ENCODE measurements at places on chromosomes 16 and 17.

GRCh38 chr16:50712560-50712898 is 19.1 kb downstream of the NOD2 start:
- DNase-seq = peak; percentile 34

GRCh38 chr16:3498988-3499387 is 1.8 kb upstream of the CLUAP1 start:
- no peak for DNase-seq

DNA sequence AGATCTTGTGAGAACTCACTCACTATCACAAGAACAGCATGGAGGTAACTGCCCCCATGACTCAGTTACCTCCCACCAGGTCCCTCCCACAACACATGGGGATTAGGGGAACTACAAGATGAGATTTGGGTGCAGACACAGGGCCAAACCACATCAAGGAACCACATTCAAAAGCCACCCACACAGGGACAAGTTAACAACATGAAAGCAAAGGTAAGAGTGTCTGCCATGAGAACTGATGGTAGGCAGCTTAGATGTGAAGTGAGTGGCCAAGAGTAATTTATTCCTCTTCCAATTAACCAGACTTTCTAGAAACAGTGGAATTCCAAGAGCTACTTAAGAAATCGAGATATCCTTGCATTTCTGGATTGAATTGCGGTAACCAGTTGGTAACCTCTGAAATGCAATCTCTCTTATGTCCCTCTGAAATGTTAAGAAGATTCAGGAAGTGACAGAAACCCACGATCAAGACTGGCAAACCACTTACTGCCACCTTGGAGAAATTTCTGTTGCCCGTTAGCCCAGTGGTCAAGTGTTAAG is 167.4 kb upstream of the CACNG5 start:
- peak; percentile 65 for DNase-seq

DNA sequence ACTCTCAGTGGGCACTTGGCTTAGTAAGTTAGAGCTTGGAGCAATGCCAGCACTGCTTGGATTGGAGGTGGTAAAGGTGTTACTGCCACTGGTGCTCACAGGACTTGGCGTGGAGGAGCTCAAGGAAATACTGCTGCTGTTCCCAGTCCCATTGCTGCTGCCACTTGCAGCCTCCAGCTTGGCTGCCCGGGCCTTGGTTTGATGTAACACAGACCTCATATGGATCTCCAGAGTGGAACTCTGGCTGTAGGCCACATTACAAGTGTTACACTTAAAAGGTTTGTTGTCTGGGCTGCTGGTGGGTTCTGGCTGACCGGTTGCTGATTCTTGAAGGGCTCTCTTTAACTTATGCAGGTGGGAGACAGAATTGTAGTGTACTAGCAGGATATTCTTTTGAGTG is 250.3 kb downstream of the ZFHX3 start:
- DNase-seq = no peak

DNA sequence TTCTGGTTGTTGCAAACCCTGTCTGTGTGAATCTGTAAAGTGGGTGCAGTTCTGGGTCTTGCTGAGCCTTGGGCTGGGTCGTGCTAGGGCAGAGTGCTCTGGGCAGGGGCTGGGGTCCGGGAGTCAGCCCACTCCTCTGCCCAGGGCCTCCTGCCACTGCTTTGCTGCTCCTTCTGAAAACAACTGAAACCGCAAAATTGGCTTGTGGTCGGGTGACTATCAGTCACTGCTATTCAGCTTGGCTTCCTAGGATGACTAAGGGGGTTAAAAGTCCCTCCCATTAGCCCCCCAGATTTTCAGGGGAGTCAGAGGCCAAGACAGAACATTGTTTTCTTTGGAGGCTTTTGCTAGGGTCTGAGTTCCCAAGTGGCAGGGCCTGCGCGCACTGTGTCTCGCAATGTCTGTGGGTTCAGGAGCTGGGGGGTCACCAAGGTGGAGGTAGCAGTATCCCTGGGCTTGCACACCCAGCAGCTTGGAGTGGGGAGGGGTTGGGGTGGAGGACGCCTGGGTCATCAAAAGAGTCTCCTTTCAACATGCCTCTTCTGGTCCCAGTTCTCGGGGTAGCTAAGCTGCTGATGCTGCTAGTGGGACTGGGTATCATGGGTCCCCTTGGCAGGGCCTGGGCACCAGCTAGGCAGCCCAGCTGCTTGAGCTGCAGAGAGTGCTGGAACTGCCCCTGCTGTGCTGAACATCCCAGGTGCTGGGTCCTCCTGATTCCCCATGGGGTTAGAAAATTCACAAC is 13.5 kb upstream of the TBX21 start:
- DNase-seq = no peak

GRCh38 chr16:89350701-89351380 is 133.3 kb downstream of the ZNF778 start:
- no peak for DNase-seq

GRCh38 chr16:64731891-64732290 is 390.0 kb downstream of the CDH11 start:
- DNase-seq = no peak

- peak; percentile 25 for DNase-seq
Measured at GRCh38 chr16:89759746-89760340, 38.5 kb downstream of the ZNF276 start.

- no peak for DNase-seq
Measured at GRCh38 chr17:29710891-29711418, 88.2 kb upstream of the CORO6 start.

GRCh38 chr17:7403043-7403726 is 712 bp downstream of the TMEM256 start:
- no peak for DNase-seq

- peak; percentile 72 for DNase-seq
Measured at GRCh38 chr17:73189417-73190099, 3.3 kb upstream of the COG1 start.

DNA sequence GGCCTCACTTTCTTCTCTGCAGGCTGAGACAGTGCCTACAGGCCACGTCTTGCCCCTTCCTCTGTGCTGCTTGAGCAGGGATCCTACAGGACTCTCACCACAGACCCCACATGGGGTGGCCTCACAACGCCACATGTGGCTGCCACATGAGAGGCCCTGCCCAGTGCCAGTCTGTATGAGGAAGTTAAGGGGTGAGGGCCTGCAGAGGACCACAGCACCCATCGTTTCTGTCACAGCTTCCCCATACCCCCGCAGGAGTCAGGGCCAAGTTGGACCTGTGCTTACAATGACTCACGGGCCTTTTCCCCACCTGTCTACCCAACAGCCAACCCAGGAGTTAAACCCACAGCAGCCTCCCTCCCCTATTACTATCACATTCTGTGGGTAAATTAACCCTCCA is 2.9 kb upstream of the GSDMB start:
- no peak for DNase-seq

DNA sequence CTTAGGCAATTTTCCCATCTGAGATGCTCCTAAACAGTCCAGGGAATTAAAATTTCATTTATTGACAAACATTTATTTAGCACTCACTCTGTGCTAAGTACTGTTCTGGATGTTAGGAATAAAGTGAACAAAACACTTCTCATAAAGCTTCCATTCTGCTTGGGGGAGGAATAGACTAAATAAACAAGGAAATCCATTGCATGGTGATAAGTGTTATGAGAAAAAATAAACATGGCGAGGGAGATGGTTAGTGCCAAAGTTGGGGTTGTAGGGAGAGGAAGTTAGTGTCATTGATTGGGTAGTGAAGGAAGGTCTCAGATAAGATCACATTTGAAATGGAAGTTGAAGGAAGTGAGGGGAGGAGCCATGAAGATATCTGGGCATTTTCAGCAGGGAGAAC is 72.2 kb upstream of the CES5A start:
- no peak for DNase-seq

DNA sequence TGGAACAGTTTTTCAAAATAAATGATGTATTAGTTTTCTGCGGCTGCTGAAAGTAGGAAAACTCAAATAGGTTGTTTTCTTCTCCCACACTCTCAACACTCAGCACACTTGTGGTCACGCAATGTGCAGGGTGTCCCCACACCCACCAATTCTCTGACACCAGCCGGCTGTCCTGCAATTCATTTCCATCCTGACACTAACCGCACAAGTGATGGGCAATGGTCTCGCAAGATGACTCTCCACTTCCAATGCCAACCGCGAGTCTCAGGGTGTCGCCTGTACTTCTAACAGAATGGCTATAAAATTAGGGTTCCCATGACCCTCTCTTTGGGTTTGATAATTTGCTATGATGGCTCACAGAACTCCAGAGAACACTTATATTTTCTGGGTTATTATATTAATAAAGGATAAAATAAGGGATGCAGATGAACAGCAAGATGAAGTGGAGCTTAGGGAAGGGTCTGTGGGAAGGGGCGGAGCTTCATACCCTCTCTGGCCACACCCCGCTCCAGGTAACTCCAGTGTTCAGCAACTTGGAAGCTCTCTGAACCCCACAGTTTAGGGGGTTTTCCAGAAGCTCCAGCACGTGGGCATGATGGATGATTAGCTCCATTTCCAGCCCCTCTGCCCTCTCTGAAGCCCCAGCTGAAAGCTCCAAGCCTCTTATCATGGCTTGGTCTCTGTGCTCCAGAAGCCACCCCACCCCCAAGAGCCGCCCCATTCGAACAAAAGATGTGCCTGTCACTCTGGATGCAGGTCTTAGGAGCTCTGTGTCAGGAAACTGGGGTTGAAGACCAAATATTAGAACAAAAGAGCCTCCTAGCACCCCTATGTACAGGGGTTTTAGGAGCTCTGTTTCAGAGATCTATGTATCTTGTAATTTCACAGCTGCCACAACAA is 19.8 kb downstream of the TAF1C start:
- no peak for DNase-seq

- DNase-seq = no peak
Measured at GRCh38 chr16:55873122-55873521, 2.1 kb downstream of the CES5A start.

- no peak for DNase-seq
Measured at GRCh38 chr17:34243364-34244320, 11.4 kb upstream of the CCL2 start.

GRCh38 chr17:72151565-72152386 is 31.0 kb downstream of the SOX9 start:
- DNase-seq = no peak

DNA sequence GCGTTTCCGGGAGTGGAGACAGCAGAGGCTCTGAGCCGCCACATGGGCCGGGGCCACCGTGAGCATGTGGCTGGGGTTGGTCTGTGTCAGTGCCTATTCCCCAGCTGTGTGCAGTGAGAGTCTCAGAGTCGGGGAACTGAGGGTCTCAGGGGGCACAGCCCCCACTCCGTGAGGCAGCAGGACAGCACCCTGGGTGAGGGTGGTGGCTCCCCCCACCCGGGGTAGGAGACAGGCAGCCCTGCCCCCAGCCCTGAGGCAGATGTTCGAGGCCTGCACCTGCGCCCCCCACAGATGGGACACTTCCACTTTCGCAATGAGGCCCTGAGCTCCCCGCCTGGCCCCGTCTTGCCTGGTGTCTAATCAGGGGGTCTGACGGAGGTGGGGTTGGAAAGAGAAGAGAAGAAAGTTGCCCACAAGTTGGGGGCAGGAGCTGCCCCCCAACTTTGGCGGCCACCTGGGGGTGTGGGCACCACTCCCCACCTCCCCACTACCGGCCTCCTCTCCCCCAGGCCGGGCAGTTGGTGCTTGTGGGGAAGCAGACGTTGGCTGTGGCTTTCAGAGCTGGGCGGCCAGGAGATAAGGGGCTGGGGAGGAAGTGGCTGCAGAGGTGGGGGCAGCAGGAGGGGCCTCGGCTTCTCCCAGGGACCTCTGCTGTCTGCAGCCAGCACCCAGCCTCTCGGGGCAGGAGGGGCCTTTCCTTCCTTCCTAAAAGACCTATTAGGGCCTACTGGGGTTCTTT is 1.8 kb upstream of the CBFA2T3 start:
- DNase-seq = no peak

GRCh38 chr17:43881181-43881580 is 26.2 kb downstream of the MPP2 start:
- DNase-seq = no peak

- peak; percentile 77 for DNase-seq
Measured at GRCh38 chr17:614653-615546, 99.7 kb downstream of the VPS53 start.

DNA sequence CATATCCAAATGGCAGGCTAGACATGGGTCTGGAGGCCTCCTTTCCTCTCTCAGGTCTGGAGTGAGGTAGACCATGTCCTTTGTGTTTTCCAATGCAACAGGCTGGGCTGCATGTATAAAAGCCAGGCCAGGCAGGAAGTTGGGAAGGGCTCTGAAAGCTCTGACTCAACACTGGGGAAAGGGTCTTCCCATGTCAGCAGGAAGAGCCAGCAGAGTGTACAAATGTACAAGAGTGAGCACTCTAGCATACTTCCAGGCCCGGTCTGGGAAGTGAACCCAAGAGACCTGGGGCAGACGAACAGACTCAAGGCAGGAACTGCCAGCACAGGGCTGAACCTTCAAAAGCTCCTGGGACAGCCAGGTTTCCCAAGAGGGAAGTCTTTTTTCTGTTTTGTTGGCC is 7.0 kb downstream of the ATPAF2 start:
- DNase-seq = peak; percentile 6

DNA sequence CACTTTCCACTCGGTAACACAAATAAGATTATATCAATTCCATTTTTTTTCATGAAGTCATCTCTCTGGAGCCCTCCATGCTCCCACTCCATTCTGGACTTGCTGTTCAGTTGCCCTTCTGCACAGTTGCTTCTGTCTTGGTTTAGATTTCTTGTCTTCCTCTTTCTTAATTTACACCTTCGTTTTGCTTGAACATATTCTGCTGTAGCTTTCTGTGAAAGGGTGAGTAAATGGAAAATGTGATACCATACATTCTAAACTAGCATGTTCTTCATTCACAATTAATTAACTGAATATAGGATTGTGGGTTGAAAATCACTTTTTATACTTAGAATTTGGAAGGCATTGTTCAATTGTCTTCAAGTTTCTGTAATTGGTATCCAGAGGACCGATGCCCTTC is 69.6 kb downstream of the VMP1 start:
- DNase-seq = no peak

- DNase-seq = no peak
Measured at GRCh38 chr17:44972953-44973352, 4.8 kb upstream of the C1QL1 start.

GRCh38 chr17:21380659-21381058 is 4.5 kb downstream of the KCNJ12 start:
- DNase-seq = no peak

DNA sequence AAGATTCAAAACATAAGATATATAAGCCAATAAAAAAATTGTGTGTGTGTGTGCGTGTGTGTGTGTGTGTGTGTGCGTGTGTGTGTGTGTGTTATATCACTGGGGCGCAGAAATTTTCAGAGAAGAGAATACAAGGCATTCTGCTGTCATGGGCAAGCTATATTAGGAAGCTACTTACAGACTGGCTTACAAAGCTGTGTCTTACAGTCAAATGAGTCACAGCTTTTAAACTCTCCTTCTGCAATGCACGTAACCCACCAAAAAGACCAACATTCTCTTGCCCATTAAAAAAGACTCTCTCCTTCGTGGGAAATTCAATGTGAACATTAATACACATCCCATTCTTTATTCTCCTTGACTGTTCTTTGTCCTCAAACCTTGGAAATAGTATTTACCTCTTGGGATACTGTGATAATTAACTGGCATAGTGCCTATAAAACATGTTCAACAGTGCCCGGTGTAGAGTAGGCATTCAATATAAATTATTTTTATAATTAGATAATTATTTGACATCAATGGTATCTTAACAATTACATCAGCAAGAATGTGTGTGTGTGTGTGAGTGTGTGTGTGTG is 860.4 kb upstream of the SOX9 start:
- no peak for DNase-seq

- DNase-seq = no peak
Measured at GRCh38 chr17:65896889-65897288, 295.0 kb downstream of the CEP112 start.

Data from inflammatory macrophage (primary cell).